ENCODE measurements at places on chromosomes 1 and 21.

GRCh38 chr1:156069490-156070455 is 8.8 kb downstream of the RAB25 start:
- no peak for DNase-seq

- DNase-seq, result no peak
Observed at GRCh38 chr1:1616045-1616790, 918 bp downstream of the MIB2 start.

DNA sequence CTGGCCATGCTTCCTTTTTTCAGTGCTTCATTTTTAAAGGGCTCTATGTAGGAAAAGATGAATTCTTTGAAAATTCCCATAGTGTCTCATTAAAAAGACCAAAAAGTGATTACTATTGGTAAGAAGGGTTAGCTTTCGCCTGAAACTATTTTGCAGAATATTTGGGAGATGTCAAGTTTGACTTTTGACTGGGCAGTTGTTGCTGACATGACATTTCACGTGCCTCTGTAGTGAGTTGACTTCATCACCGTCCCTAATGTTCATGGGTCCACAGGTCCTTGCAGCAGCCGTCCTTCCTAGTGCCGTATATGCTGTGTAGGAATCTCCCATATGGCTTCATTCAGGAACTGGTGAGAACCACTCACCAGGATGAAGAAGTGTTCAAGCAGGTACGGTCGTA is 88.7 kb upstream of the KIF1B start:
- no peak for DNase-seq

DNA sequence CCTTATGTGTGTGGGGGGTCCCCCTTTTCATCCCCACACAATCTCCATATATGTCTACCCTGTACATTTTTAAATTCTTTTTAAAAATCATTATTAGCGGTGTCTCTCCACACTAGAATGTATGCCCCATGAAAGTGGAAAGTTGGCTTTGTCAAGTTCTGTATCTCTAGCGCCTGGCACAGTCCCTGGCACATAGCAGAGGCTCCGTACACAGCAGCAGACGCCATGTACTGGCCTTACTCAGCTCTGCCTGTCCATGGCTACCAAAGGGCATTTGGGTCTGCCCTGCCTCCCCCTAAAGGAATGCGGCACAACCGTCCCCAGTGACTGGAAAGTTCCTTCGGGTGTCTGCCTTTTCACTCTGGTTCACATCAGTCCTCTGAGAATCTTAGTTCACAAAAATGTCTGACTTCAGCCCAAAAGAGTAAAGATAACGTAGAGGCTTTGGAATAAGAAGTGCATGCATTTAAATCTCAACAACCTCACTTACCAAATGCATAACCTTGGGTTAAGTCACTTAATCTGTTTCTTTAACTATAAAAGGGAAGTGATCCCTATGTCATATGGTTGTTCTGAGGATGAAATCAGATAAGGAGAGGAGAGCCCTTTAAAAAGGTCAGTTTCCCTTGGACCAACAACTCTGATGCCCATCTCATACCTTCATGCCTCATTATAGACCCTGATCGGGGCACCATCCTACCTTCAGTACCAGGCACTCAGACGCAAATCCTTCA is 61.1 kb downstream of the CD46 start:
- no peak for DNase-seq

DNA sequence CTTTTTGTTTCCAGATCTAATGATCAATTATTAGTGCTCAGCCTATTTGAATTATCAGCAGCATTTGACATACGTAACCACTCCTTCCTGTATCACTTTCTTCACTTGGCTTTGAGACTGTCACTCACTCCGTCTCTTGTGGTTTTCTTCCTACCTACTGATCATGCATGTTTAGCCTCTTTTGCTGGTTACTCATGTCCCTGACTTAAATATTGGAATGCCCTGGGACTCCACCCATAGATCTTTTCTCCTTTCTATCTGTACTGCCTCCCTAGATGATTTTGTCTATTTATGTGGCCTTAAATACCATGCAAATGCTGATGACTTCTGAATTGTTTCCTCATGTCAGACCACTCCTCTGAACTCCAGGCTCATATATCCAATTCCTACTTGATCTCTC is 57.7 kb upstream of the PDE4B start:
- no peak for DNase-seq

DNA sequence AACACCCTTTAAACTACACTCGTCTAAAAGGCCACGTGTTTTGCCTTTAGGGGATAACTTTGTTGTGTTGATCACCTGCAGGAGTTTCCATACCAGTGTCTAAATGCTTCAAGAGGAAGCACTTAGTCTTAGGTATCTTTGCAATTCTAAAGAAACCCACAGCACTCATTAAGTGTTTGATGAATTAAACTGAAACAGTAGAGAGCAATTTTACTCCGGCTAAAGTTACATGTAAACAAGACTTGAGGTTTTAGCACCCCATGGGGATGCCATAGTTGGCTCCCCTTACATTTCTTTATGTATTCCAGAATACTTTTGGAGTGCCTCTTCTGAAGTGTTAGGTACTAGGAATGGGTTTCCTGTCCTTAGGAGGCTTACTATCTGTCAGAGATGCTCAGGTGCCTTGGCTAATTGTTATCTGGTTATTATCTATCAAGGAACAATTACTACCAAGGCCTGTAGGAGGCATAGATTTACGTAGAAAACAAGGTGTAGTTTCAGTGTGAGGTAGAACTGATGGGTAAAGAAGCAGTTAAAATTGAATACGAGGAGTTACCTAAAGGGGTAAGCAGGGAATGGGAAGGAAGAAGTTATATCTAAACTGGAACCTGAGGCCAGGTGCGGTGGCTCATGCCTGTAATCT is 176.8 kb upstream of the SAMSN1 start:
- no peak for DNase-seq

DNA sequence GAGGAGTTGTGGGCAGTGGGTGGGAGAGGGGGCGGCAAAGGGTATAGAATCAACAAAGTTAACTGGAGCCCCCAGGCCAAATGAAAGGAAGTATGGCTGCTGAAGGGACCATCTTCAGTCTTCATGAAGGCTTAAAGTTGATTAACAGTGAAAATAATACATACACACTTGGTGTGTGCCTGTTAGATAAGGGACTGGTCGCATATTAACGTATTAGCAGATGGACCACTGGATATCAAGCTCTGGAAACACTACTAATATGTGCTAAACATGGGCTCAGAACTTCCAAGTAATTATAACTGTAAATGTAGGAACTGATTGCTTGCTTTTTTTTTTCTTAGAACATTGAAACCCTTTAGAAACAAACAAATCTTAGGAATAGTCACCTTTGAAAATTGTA is 224.7 kb upstream of the KIAA0040 start:
- DNase-seq, result no peak

DNA sequence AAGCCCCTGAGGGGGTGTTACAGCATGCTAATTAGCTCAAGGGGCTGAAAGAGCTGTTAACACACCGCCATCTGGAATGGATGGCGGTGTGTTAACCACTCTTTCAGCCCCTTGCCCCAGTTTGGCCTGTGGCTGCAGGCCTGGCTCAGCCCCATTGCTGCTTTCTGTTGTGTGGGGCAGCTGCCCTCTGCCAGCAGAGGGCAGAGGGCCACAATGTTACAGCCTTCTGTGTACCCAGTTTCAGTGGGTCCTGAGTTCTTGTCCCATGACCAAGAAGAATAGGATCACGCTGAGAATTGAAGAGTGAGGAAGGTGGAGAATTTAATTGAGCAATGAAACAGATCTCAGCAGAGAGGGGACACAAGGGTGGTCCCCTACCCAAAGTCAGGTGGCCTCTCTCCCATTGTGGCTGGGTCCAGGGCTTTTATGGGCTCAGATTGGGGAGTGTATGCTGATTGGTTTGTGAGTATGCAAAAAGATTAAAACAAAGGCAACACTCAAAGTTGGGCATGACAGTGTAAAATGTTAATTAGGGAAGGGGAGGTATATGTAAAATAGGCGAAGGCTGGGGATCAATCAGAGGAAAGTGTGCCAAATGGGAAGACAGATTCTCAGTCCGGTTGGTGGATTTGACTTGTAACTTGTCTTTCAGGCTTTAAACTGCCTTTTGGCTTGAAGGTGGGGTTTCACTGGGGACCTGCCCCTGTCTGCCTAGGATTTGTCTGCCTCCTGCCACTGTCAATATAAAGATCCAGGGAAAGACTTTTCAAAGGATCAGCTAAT is 142.2 kb downstream of the RABGAP1L start:
- no peak for DNase-seq

DNA sequence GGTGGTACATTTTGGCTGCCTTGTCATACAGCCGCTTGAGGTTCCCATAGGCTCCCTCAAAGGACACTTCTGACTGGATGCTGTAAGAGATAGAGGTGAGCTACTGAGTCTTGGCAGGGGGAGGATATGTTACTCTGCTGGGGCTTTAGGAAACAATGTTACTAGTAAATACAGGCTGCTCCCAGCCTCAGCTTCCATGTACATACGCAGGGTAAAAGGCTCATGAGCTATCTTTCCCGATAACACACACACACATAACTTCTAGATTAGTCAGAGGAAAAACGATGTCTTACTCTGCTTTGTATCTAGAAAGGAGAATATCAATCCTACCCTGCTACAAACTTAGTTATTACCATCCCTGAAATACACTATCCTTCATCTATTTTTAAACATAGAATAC is 14.3 kb downstream of the SMG5 start:
- no peak for DNase-seq

GRCh38 chr1:101706366-101706765 is 290.4 kb downstream of the OLFM3 start:
- DNase-seq, result no peak

- DNase-seq, result no peak
Observed at GRCh38 chr1:109777980-109778625, 14.4 kb upstream of the EPS8L3 start.

- no peak for DNase-seq
Observed at GRCh38 chr1:53258216-53258615, 19.9 kb upstream of the MAGOH start.

- DNase-seq, result no peak
Observed at GRCh38 chr1:232890340-232890943, 60.0 kb upstream of the NTPCR start.

- DNase-seq, result no peak
Observed at GRCh38 chr1:174956976-174957375, 42.8 kb upstream of the CACYBP start.

DNA sequence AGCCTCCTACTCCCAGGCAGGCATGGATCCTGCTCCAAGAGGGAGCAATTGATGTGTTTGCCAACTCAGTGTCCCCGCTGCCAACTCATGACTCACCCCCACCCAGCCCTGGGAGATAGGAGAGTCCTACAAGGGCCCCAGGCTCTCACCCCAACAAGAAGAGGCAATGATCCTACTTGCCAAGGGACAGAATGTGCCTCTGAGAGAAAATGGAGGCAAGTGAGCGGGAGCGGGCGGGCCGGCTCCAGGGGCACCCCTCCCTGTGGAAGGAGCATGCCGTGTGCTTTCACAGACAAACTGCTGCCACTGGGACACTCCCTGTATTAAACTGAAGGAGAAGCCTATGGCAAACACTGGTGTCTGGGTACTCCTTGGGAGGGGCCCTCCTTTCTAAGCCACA is 16.7 kb downstream of the PKP1 start:
- no peak for DNase-seq

DNA sequence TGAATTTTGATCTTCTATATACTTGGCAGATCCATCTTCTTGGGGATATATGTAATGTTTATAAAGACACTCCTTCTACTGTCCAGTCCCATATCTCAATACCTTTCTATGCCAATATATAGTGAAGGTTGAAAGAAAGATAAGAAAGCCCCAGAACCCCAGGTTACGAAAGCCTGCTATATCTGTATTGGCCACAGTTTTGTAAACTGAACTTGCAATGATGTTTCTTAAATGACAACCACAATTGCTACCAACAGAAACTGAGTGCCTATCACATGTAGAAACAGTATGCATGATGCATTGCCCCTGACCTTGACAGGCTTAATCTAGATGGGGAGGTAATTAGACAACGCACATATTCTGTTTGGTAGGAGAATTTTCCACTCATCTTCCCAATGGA is 7.8 kb upstream of the RIMKLA start:
- DNase-seq, result no peak

DNA sequence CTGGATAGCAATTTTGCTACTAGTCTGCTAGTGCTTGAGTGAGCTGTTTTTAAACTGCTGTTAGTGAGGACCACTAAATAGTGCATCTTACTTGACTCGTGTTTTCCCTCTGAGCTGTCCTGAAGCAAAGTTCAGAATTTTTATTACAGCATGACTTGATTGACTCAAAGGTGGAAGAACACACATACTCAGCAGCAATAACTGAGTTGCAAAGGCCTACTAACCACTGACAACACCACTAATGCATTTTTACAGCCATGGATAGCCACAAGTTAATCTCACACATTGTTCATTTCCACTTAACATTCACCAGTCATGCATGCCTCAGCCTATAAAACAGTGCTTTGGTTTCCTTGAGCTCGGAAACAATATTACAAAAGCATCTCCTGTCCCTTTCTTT is 148.7 kb downstream of the RUNX1 start:
- peak; percentile 28 for DNase-seq

- DNase-seq, result no peak
Observed at GRCh38 chr1:40703316-40703715, 11.8 kb downstream of the NFYC start.

DNA sequence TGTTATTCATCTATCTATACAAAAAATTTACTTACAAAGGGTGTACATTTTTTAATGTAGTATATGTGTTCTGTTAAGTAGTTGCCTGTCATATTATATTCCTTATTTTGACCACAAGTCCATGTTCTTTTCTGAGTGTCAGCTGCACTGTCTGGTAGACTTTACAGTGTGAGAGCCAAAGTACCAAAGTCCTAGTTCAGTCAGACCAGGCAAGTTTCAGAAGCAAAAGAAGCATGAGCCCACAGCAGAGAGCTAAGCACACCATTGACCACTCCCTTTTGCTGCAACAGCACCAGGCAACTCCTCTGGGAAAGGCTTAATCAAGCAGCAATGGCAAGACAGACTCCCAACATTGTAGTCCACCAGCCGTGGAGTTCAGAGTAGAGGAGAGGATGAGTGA is 631.9 kb upstream of the PKN2 start:
- no peak for DNase-seq

GRCh38 chr1:226988334-226988666 is 48.2 kb downstream of the COQ8A start:
- DNase-seq, result no peak

DNA sequence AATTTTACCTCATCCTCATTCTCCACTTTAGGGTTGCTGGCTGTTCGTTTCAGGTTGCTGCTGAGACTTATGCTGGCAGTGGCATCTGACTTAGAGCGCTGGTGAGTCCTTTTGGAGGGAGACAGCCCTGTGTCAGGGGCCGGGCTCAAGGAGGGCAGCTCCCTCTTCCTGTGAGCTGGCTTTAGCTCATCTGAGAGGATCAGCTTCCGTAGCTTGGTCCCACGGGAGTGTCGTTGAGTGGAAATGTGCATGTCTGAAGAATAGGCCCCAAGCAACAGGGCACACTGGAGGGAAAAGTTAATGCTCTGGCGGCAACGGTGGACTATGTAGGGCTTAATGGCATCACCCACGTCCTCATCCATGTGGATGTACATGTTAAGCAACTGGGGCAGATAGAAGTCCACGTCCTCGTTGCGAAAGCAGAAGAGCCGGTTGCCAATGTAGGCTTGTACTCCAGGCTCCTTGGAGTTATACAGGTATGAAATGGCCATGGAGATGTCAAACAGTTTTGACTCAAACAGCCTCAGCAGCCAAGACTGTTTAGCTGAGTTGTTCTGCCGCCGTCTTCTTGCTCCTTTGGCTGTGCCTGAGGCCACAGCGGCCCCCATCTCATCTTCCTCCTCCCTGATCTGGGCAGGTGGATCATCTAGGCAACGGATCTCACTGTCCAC is 11.5 kb downstream of the PI4KB start:
- DNase-seq, result no peak
